ELF-1 (cell line): ENCODE measurements at places on chromosomes 4 and X.

- peak; percentile 22 for DNase-seq
These were observed 7.2 kb downstream of the NR0B1 start for GRCh38 chrX:30301963-30302362.

- DNase-seq, result no peak
These were observed 203.3 kb upstream of the ZIC3 start for GRCh38 chrX:137362583-137362982.

GRCh38 chr4:169677150-169677748 is 56.9 kb downstream of the CLCN3 start:
- DNase-seq, result no peak

DNA sequence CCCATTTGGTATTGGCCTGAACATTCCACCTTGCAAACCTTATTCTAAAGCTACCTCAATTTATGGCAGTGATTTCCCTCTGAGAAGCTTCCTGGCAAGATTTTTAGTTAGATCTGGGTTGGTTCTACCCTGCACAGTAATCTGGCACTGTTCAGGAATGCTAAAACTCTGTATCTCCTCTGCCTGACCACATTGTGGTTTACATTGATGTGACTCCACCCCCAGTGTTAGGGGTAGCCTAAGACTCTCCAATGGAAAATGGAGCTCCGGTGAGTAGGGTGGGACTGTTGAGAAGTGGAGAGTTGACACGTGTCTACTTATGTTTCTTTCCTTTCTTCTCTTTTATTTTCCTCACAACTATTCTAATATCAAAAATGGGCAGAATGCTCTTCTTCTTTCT is 45.4 kb downstream of the BMPR1B start:
- DNase-seq, result no peak

- peak; percentile 60 for DNase-seq
These were observed 31.2 kb upstream of the NSUN7 start for GRCh38 chr4:40718586-40718985.
